PC-3 (cell line): ENCODE measurements at places on chromosomes 12 and 14. TPM values are rescaled to one million over a fixed set of nuclear protein-coding genes. Genes with fewer than 3 reads are reported as not detected.

GRCh38 chr14:66240105-66240504, 246.1 kb upstream of the CCDC196 start:
- H3K4me3 ChIP-seq: no peak overlapping the region
- no peak overlapping the region for H3K27ac ChIP-seq
- DNase-seq: peak; percentile 22
- H3K27me3 ChIP-seq: peaks cover 51% of the 10 kb centered on the region

GRCh38 chr12:126776026-126776655, 1490.8 kb upstream of the TMEM132C start:
- H3K27ac ChIP-seq: no peak overlapping the region
- no peaks in the 10 kb centered on the region for H3K36me3 ChIP-seq
- peaks cover 29% of the 10 kb centered on the region for H3K27me3 ChIP-seq
- peak; percentile 14 for DNase-seq
- H3K4me1 ChIP-seq: no peaks in the 10 kb centered on the region
- H3K4me3 ChIP-seq: no peak overlapping the region

GRCh38 chr14:69643430-69644200, 32.2 kb downstream of the SUSD6 start:
- H3K27ac ChIP-seq: peak overlapping the region; percentile 82
- H3K36me3 ChIP-seq: 0 out of 2 replicates have a peak, but pooled peaks cover 6% of the 10 kb centered on the region
- H3K4me1 ChIP-seq: peaks cover 43% of the 10 kb centered on the region
- H3K4me3 ChIP-seq: peak overlapping the region; percentile 24; the same call in 1 of the 2 replicates
- H3K27me3 ChIP-seq: no peaks in the 10 kb centered on the region

Gene RASSF9
- 0.17 TPM in 1 of 2 replicates, not detected in the other for total RNA-seq

DNA sequence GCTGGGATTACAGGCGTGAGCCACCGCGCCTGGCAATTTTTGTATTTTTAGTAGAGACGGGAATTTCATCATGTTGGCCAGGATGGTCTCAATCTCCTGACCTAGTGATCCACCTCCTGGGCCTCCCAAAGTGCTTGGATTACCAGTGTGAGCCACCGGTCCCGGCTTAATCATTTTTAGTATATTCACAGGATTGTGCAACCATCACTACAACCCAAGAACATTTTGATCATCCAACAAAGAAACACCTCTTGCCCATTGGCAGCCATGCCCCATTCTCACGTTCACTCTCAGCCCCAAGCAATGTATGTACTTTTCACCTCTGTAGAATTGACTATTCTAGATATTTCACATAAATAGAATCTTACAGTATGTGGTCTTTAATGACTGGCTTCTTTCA, 19.9 kb downstream of the SP1 start:
- no peak for DNase-seq
- no peaks in the 10 kb centered on the region for H3K4me1 ChIP-seq
- no peak overlapping the region for H3K4me3 ChIP-seq
- no peaks in the 10 kb centered on the region for H3K27me3 ChIP-seq
- peaks cover 8% of the 10 kb centered on the region; the same call in 1 of the 2 replicates for H3K36me3 ChIP-seq

Gene LHX5
- total RNA-seq: 0.23 and 0.26 TPM in 2 replicates

- H3K27ac ChIP-seq: peak overlapping the region; percentile 98
- H3K36me3 ChIP-seq: no peaks in the 10 kb centered on the region
- peak; percentile 84 for DNase-seq
- H3K4me3 ChIP-seq: peak overlapping the region; percentile 98
Measured at GRCh38 chr12:10721651-10722501, 1.2 kb downstream of the YBX3 start.

- H3K4me1 ChIP-seq: peaks cover 10% of the 10 kb centered on the region
- H3K4me3 ChIP-seq: peak overlapping the region; percentile 65
- no peaks in the 10 kb centered on the region for H3K36me3 ChIP-seq
- no peak overlapping the region for H3K27ac ChIP-seq
- H3K27me3 ChIP-seq: peaks cover 13% of the 10 kb centered on the region
Measured at GRCh38 chr12:1530592-1531152, 63.7 kb downstream of the FBXL14 start.

DNA sequence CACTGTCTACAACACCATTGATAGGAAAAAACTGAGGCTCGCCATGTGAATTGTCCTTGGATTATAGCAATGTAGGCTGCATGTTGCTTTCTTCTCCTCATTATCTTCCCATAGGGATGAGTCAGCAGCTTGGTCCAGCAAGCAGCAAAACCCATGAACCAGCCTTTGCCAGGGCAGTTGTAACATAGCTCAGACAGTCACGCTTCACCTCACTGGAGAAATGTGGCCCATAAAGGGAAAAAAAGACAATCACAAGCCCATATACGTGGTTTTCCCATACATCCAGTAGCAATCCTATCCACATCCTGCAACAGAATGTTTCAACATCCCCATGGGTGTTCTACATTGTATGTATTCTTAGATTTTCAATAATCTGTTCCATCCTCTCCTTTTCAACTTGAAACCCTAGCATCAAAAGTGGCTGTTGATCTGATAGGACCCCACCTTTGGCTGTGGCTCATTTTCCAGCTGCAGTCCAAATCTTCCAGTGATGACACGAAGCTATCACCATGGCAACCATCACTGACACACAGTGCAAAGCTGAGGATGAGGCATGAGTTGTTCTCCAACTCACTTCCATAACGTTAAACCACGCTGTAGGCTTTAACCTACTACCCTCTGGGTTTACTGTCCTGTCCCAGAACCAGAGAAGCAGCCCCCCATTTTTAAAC, 34.0 kb downstream of the GRIN2B start:
- H3K4me3 ChIP-seq: no peak overlapping the region
- no peak for DNase-seq
- no peaks in the 10 kb centered on the region; the same call in 1 of the 2 replicates for H3K27me3 ChIP-seq
- H3K27ac ChIP-seq: no peak overlapping the region

DNA sequence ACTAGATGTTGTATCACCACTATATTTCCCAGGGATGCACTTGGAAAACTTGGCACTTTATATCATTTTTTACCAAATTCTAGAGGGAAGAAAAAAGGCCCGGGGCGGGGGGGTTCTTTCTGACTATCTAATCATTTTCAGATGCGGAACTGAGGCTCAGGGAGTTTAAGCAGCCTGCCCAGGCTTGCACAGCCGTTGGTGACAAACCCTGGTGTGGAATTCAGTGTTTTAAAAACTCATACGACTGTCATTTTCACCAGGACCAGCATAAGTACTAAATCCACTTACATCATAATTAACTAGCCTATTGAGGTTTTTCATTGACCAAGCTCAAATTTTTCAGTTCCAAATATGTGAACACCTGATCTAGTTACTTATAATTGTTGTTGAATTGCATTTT, 181.0 kb downstream of the IPO8 start:
- H3K4me1 ChIP-seq: 0 out of 2 replicates have a peak, but pooled peaks cover 5% of the 10 kb centered on the region
- H3K36me3 ChIP-seq: no peaks in the 10 kb centered on the region
- H3K27me3 ChIP-seq: no peaks in the 10 kb centered on the region
- no peak overlapping the region for H3K27ac ChIP-seq
- no peak overlapping the region for H3K4me3 ChIP-seq

Gene LRFN5
- not detected in 2 replicates for total RNA-seq

DNA sequence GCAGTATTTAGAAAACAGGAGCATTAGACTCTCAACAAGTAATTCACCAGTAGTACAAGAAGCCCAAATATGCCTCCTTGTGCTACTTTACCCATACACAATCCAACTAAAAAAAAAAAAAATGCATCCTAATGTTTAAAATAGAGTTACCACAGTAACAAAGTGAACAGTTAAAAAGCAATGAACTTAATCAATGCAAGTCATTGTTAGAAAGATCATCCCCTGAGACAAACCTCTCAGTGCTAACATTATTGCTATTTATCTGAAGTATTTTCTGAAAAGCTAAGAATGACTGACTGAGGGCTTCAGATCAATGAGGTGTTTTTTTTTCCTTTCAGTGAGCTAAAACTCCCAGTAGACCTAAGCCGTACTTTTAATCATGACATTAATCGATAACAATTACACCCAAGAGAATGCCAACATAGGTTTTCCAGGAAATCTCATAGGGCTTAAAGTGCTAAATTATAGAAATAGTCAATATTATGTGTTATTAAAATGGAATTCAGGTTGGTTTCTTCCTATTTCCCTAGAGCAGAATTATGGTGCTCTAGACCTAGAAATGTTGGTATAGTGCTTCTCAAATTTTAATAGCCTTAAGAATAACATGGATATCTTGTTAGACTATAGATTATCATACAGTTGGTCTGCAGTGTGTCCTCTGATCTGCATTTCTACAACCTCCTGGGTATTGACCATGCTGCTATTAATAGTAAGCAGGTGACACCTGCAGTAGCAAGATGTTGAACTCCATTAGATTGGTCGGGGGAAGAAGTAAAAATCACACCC, 123.0 kb downstream of the PRKD1 start:
- no peaks in the 10 kb centered on the region for H3K27me3 ChIP-seq
- no peak for DNase-seq
- H3K4me3 ChIP-seq: no peak overlapping the region

- no peak overlapping the region for H3K27ac ChIP-seq
- H3K4me1 ChIP-seq: no peaks in the 10 kb centered on the region
- no peaks in the 10 kb centered on the region for H3K36me3 ChIP-seq
- no peak overlapping the region for H3K4me3 ChIP-seq
- no peak for DNase-seq
Measured at GRCh38 chr12:108312693-108313189, 26.4 kb downstream of the CMKLR1 start.

DNA sequence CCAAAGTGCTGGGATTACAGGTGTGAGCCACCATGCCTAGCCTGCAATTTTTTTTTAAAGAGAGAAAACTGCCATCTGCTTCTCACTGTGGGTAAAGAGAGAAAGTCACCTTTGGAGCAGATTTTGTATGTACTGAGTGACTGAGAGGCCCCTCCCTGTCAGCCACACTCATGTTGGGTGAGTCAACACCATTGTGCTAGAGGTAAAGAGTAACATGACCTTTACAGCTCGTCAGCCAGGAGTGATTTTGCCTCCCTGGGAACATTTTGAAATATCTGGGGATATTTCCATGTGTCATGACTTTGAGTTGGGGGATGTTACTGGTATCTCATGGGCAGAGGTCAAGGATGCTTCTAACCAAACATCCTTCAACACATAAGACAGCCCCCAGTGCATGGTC, 115.2 kb downstream of the KSR2 start:
- peak; percentile 98 for DNase-seq
- H3K36me3 ChIP-seq: no peaks in the 10 kb centered on the region
- peaks cover 39% of the 10 kb centered on the region for H3K4me1 ChIP-seq
- H3K27ac ChIP-seq: peak overlapping the region; percentile 95
- no peaks in the 10 kb centered on the region for H3K27me3 ChIP-seq

DNA sequence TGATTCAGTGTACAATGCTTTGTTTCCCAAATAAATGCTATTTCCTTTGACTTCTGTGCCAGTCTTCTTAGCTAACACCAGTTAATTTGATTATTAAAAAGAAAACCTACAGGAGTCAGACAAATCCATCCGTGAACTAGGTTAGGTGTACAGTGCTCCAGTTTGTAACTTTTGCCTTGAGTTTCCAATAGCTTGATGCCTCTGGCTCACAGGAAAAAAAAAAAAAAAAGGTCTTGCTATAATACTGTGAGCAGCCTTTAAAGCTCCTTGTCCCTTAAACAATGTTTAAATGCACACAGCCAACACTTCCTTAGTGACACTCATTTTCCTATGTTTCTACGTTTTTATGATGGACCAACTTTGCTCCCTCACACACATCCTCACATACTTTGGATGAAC, 71.8 kb upstream of the TMX1 start:
- peaks cover 30% of the 10 kb centered on the region for H3K4me1 ChIP-seq
- no peak overlapping the region for H3K4me3 ChIP-seq
- no peak for DNase-seq
- H3K27ac ChIP-seq: no peak overlapping the region
- no peaks in the 10 kb centered on the region for H3K36me3 ChIP-seq
- no peaks in the 10 kb centered on the region for H3K27me3 ChIP-seq

Gene SERPINA9
- total RNA-seq: not detected in 2 replicates

GRCh38 chr12:110853836-110854235, 7.0 kb downstream of the CCDC63 start:
- H3K4me3 ChIP-seq: no peak overlapping the region
- DNase-seq: no peak
- H3K27me3 ChIP-seq: peaks cover 16% of the 10 kb centered on the region
- no peak overlapping the region for H3K27ac ChIP-seq
- H3K4me1 ChIP-seq: no peaks in the 10 kb centered on the region
- no peaks in the 10 kb centered on the region for H3K36me3 ChIP-seq

Gene WNT5B
- total RNA-seq: 1.7 and 2.2 TPM in 2 replicates

- no peak overlapping the region for H3K27ac ChIP-seq
- no peaks in the 10 kb centered on the region for H3K36me3 ChIP-seq
- no peaks in the 10 kb centered on the region; the same call in 1 of the 2 replicates for H3K4me1 ChIP-seq
Measured at GRCh38 chr14:23153851-23154796, 29.3 kb downstream of the SLC7A8 start.

- no peaks in the 10 kb centered on the region for H3K27me3 ChIP-seq
- H3K4me3 ChIP-seq: no peak overlapping the region
- H3K27ac ChIP-seq: no peak overlapping the region
- no peak for DNase-seq
- no peaks in the 10 kb centered on the region for H3K4me1 ChIP-seq
Measured at GRCh38 chr12:76368230-76368629, 20.0 kb upstream of the BBS10 start.

Gene ZNF891
- total RNA-seq: 0.86 and 0.98 TPM in 2 replicates

GRCh38 chr14:52871606-52872005, 79.2 kb downstream of the FERMT2 start:
- no peak overlapping the region for H3K4me3 ChIP-seq
- peaks cover 42% of the 10 kb centered on the region for H3K36me3 ChIP-seq
- no peaks in the 10 kb centered on the region for H3K27me3 ChIP-seq

Gene PROX2
- total RNA-seq: not detected in 2 replicates

DNA sequence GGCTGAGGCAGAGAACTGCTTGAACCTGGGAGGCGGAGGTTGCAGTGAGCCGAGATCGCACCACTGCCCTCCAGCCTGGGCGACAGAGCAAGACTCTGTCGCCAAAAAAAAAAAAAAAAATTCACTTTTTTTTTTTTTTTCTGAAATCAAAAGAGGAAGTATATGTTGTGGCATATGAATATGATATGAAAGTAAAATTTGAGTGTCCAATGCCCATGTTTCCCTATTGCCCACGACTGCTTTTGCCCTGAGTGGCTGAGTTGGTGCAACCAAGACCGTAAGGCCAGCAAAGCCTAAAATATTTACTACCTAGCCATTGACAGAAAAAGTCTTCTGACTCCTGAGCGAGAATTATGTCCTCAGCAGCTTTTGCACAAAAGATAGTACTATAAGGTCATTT, 101.7 kb upstream of the PARP11 start:
- no peak for DNase-seq
- H3K27me3 ChIP-seq: peaks cover 31% of the 10 kb centered on the region
- no peak overlapping the region for H3K27ac ChIP-seq

Gene TBK1
- 23.1 and 23.7 TPM in 2 replicates for total RNA-seq

- no peak overlapping the region for H3K27ac ChIP-seq
- H3K4me1 ChIP-seq: 0 out of 2 replicates have a peak, but pooled peaks cover 7% of the 10 kb centered on the region
- no peaks in the 10 kb centered on the region for H3K36me3 ChIP-seq
- H3K27me3 ChIP-seq: peaks cover 72% of the 10 kb centered on the region
- DNase-seq: no peak
- no peak overlapping the region for H3K4me3 ChIP-seq
Measured at GRCh38 chr14:30771595-30771994, 102.8 kb upstream of the COCH start.

DNA sequence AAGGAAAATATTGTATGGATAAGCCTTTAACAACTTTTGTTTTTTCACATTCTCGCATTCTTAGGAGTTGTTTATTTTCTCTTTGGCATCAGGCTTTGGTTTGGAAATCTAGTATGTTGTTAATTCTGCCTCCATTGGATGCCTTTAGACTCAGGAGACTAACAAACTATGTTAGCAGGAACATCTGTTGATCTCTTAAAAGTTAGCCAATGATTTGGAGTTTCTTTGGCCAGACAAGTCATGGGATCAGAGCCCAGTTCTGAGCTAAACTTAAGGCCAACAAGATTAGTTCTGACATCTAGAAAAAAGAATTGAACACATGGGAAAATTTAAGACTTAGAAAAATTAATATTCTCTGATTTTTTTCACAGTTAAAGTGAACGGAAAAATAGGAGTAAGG, 35.3 kb upstream of the STRAP start:
- no peak for DNase-seq
- H3K36me3 ChIP-seq: no peaks in the 10 kb centered on the region
- H3K4me1 ChIP-seq: peaks cover 9% of the 10 kb centered on the region
